Hematopoietic multipotent progenitor cell treated with erythropoietin and hydrocortisone succinate and interleukin-3 and kit ligand, for 15 days (in vitro differentiated cells): ENCODE measurements at places on chromosomes 3 and 15.

- DNase-seq = no peak
These were observed 26.0 kb downstream of the MME start for GRCh38 chr3:155106119-155106518.

- DNase-seq = no peak
These were observed 571.9 kb upstream of the CBLB start for GRCh38 chr3:106440672-106441071.

GRCh38 chr15:74642348-74642733, 26.7 kb downstream of the CLK3 start:
- no peak for DNase-seq

GRCh38 chr3:150965436-150965835, 7.1 kb downstream of the CLRN1 start:
- no peak for DNase-seq

DNA sequence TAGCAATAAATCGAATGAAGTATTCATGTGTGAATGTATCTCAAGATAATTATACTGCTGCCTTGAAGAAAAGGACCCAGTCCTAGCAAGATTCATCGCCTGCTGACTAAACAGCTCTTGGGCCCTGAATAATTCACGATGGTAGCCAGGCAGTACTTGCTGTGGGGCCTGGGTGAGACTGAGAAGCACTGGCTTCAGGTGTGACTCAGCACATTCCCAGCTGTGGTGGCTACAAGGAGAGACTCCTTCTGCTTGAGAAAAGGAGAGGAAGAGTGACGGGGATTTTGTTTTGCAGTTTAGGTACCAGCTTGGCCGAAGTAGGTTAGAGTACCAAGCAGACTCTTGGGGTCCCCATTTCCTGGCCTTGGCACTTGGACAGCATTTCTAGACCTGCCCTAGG, 47.6 kb upstream of the CD200R1L start:
- no peak for DNase-seq

GRCh38 chr3:169660709-169661360, 2.7 kb downstream of the MECOM start:
- DNase-seq = no peak

- no peak for DNase-seq
These were observed 41.6 kb downstream of the NKIRAS1 start for GRCh38 chr3:23875113-23875725.

- DNase-seq = no peak
These were observed 2.5 kb downstream of the SCAMP2 start for GRCh38 chr15:74870436-74871215.

DNA sequence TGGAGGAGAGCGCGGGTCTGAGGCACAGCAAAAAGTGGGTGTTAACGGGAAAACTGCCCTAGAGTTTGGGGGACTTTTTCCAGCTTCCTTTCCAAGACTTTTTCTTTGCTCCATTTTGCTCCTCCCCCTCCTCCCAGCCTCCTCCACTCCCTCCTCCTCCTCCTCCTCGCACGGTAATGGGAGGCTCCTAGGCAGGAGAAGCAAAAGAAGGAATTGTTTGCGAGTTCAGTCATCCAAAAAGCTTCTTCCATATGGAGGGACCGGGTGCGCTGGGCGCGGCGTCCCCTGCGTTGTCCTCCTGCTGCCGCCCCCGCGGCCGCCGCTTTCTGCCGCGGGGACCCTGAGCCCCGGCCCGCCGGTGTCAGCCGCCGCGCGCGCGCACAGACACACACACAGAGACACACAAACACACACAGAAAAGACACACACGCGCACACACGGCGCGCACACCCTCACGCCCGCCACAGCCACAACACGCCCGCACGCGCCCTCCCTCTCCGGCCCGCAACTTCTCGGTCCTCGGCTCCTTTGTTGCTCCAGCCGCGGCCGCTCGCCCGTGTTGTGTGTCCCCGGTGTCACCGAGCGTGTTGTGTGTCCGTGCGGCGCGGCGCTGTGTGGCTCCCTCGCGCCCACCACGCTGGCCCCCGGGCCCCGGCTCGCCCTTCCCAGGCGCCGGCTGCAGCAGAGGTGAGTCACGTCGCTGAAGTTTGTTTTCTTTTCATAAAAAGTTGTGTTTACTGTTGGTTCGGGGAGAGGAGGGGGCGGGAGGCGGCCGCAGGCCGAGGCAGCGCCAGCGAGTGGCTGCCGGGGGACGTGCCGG, at the start of gene BOC:
Gene BOC (plus strand): TSS at position 228 of the 820 bp plus-strand sequence. CDS start 38,246 bp downstream, outside the sequence.
- no peak for DNase-seq

GRCh38 chr15:64754663-64755426, 20.5 kb downstream of the RBPMS2 start:
- no peak for DNase-seq

GRCh38 chr3:107734317-107734716, 211.6 kb downstream of the BBX start:
- DNase-seq = no peak

DNA sequence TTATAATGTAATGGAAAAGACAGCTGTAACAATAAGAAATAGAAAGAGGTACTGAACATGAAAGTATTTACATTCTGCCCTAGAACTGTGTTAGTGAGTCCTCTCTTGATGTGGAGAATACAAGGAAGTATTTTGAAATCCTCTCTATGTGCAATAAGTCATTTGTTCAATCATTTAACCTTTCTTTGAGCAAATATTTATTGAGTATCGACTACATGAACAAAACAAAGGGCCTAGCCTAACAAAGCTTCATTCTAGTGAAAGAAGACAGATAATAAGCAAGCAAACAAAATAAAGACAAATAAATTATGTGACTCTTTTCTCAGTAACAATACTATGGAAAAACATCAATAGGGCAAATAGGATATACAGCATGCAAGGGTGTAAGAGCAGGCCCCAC, 354.9 kb upstream of the ATP11B start:
- DNase-seq = no peak

DNA sequence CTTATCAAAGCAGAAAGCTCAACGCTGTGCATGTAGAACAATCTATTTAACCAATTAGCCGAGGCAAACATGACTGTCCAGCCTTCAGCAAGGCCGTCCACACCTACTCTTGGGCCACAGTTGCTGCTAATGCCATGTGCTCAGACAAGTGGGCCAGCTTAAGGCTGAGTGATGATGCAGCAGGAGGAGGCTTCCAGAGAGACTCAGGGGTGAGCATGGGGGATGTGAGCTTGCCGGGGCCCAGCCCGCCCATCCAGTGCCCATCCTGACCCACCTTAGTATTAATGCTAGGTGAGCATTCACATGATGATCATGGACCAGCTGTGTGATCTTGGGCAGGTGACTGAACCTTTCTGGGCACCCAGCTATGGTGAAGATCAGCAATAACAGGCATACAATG, 150.1 kb downstream of the TPRA1 start:
- DNase-seq = no peak

DNA sequence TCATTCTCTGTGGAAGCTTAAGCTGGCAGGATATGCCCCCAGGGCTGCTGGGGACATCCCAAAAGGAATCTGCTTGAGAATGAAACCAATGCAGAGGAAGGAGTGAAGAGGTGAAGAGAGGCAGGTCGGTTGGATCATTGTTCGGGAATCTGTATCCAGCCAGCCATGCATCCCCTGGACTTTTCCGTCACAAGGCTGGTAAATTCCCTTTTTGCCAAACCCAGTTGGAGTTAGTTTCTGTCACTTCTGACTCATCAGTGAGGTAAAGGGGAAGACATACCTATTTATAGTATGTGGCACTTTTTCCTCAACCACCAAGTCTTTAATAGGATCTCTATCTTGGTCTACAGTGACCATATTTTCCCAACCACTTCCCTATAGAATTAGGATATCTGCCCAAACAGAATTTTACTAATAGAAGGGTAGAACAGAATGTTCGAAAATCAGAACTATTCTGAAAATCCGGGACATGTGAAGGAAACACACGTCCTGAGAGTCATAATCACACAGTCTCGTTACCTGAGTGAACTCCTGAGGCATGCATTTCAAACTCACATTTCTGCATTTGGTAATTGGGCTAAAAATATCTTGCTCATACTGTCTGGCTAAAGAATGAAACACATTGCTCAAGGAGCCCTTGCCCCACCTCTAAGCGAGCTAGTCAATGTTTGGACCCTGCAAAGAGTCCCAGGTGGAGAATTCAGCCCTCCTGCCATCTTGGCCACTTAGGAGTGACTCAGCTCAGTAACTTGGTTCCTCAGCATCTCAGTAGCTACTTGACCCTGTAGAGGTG, 289.7 kb upstream of the ADAMTS9 start:
- DNase-seq = no peak

DNA sequence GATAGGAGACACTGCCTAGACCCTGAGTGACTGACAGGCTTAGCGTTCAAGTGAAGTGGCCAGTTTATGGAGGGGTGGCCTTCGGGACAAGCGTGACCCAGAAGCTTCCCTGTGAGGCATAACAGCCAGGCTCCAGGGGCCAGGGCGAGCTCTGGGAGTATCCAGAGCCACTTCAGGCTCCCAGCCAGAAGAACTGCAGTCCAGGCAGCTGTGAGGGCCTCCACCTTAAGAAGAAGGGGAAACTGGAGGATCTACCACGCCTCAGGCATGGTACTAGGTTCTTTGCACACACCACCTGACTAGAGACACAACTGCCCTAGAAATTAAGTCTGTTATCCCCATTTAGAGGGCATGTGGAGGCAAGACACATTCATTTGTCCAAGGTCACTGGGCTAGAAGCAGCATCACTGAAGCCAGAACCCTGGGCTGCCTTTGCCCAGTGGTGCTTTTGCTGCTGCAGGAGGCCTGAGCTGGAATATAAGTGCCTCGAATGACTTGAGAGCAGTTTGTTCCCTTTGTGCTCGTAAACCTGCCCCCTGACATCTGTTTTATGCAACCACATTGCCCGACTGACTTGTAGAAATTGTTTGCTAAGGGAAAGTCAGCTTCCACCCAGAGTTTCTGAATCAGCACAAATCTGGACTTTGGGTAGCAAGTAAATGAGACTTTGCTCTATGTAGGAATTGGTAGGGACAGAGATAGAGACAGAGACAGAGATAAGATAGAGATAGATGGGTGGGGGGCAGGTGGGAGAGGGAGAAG, 23.3 kb downstream of the RASGRF1 start:
- DNase-seq = no peak

DNA sequence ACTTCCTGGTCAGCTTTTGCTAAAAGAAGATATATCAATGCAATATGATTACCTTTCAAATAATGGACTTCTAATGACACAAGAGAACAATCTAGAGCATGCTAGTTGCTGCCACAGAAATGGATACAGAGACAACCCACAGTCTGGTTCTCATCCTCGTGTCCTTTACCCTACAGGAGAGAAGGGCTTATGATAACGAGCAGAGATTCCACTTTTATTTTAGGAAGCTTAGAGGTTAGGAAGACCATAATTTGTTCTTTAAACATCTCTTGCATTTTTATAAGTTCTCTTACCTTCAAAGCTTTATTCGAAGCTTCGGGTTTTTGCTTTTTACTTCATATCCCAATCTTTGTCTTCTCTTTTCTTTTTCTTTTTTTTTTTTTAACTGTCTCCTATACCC, 39.1 kb downstream of the FILIP1L start:
- DNase-seq = no peak

DNA sequence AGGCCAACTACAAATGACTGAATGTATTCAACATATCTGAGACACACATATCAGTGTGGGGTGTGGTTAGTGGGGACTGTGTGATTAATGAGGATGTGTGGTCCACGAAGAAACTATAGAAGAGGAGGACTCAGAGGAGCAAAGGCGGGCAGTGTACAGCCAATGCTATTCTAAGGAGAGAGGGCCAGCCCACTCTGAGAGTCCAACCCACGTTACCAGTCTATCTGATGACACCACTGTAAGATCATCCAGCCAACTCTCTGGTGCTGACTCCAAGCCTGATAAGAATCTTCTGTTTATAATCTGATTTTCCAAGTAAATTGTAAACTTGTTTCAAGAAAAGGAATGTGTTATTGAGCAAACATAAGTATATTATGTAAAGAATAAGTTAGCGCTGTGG, 47.2 kb downstream of the MCF2L2 start:
- DNase-seq = no peak

- no peak for DNase-seq
These were observed 25.9 kb downstream of the AGTR1 start for GRCh38 chr3:148723631-148724030.

GRCh38 chr15:73081321-73081958, 29.2 kb downstream of the NEO1 start:
- DNase-seq = peak; percentile 34

GRCh38 chr15:68384451-68385239, 47.3 kb downstream of the ITGA11 start:
- no peak for DNase-seq

DNA sequence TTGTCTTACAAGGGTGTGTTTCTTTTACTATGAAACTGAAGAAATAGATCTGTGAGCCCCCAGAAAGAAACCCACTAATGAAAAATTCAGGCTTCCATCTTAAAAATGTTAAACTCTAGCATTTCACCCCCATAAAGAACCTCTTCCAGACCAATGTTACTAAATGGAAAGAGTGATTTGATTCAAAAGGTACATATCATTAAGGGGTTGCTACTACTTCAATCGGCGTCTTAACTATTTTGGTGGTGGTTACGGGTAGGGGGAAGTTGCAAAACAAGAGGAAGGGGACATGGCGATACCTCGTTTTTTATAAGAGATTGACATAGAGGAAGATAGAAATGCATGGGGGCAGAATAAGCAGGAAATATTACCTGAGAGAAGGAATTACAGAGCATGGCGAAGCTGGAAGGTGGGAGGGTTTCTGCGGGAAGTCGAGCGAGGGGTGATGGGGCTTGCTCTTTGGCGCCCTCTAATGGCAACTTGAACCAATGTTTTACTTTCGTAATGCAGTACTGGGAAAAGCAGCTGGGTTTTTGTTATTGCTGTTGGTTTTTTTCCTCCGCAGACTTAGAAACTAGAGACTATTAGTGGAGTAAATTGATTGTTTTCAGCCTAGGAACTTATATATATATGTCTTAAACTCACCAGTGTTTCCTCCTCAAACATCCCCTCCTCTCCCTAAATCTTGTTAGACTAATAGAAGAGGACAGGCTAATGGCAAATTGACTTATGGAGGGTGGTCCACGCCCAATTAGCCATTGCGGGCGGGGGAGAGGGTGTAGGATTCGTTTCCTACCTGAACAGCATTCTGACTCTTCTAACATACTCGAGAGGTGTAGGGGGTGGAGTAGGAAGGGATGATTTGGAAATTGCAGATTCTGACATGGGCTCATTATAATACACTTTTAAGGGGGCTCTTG, 11.3 kb upstream of the SOX2 start:
- DNase-seq = peak; percentile 63

- no peak for DNase-seq
These were observed 445.5 kb downstream of the CNTN4 start for GRCh38 chr3:2544212-2544611.

DNA sequence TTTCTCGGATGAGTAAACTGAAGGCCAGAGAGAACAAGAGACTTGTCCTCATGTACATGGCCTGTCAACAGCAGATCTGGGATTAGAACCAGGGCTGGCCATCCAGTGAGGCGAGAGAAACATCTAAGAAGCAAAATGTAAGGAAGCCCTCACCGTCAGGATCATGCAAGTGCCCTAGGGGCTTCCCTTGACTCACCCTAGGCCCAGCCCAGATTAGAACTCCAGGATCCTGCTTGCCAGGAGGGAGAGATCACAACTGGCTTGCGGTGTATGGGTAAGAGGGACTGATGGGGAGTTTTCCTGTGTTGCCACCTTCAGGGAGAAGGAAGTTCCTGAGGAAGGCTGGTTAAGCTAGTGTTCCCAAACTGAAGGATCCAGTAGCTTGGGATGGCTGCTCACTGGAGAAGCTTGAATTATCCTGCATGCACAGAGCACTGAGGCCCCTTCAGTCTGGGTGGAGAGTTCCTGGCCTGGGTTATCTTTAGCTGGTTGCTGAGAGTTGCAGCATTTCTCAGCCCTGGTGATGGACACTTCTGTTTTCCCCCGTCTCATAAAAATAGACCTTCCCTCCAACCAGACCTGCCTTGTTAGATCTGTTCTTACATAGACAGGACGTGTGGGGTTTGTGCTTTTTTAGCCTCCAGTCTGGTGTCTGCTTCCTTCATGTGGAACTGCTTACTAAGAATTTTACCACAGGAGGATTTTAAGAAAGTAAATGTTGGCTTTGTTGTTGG, 28.2 kb upstream of the XIRP1 start:
- DNase-seq = no peak
